ENCODE measurements at places on chromosomes 16 and 17. TPM values are rescaled to one million over a fixed set of nuclear protein-coding genes. Genes with fewer than 3 reads are reported as not detected.
A peak's percentile ranks its signal among the peaks of the same experiment; 100 is the strongest.

The SYT17 gene
- total RNA-seq = 16.4 TPM

The DCAF7 gene
- 123 TPM for total RNA-seq

The MILR1 gene
- 1.6 TPM for total RNA-seq

The TP53TG3D gene
- not detected for total RNA-seq

The EIF3CL gene
- 35.6 TPM for total RNA-seq

DNA sequence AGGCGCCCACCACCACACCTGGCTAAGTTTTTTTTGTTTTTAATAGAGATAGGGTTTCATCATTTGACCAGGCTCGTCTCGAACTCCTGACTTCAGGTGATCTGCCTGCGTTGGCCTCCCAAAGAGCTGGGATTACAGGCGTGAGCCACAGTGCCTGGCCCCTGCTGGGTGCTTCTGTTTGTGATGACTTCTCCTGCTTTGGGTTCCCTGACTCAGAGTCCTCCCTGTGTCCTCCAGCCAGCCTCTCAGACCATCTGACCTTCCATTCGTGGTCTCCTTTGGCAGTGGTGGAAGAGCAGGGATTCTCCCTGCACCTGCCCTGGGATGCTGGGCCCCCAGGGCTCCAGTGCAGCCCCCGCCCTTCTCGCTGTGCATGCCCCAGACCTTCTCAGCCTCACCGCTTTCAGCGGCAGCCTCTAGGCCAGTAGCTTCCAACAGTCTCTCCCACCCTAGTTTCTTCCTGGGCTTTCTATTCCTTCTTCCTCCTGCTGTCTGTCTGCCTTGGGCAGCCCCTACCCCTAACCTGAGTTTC, 13.2 kb downstream of the BEAN1 start:
- DNase-seq = no peak

DNA sequence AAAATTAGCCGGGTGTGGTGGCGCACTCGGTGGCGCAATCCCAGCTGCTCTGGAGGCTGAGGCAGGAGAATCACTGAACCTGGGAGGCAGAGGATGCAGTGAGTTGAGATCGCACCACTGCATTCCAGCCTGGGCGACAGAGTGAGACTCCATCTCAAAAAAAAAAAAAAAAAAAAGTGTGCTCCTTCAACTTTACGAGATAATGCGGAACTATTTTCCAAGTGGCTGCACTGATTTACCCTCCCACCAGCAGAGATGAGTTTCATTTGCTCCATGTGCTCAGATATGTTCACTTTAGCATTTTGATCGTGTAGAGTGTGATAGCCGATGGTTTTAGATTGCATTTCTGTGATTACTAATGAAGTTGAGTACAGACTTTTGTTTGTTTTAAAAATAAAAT, 20.0 kb upstream of the LASP1NB start:
- no peak for DNase-seq

DNA sequence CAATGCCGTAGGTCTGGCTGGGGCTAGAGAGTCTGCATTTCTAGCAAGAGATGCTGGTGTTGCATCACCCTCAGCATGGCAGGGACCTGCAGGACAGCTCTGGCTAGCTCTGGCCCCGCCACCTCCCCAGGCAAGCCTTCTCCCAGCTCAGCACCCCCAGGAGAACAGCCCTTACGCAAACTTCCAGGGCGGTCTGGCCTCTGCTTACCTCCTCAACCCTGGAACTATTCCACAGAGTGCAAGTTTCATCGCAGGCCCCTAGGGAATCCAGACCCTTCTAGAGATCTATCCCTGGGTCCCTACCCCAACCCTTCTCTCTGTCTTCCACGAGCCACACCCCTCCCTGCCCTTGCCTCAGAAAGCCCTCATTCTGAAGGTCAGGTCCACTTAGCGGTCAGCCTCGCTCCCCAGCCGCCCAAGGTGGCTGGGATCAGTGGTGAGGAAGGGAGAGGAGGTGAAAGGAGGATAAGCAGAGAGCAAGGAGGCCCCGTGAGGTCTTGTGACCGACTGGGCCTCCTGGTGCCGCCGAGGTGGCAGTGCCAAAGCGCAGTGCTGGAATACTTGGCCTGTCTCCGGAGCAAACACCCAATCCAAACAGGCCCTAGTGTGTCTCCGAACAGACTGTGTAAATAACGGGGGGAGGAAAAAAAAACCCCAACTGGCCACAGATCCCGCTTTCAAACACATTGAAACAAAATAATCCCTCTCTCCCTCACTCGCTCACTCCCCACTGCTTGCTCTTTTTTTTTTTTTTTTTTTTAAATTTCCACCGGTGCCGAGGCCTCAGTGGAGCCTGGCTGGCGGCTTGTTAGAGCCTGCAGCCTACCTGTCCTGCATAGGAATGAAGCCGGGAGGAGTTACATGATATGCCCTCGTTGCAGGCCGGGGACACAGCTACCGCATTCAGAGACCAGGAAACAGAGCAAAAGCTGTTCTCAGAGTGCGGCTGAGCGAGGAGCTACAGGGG, 380.9 kb downstream of the SOX9 start:
- DNase-seq = no peak

GRCh38 chr17:82303944-82304808, 13.2 kb downstream of the CD7 start:
- no peak for DNase-seq

DNA sequence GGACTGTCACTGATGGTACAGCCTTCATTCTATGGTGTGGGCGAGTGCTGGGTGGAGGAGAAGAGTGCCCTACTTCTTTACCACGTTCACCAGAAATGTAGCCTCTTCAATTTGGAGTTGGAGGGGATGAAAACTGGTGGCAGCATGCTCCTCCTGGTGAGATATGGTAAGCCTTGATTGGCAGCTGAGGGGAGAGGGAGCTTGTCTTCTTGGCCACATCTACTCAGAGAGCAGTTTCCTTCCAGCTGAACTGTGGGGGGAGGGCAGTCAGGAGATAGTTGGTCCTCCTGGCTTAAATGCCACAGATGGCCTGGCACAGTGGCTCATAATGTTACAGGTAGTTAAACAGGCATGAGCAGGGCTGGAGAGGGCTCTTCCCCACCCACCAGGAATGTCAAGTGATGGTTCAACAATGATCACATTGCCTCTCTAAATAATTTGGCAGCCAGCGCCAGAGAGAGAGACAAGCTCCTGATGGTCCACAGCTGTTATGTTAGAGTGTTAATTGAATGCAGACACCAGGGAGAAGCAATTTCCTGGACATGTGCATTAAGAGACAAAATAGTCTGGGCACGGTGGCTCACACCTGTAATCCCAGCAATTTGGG, 9.0 kb upstream of the MAPK3 start:
- no peak for DNase-seq

- no peak for DNase-seq
Measured at GRCh38 chr17:77308861-77309726, 168.3 kb downstream of the SEC14L1 start.

DNA sequence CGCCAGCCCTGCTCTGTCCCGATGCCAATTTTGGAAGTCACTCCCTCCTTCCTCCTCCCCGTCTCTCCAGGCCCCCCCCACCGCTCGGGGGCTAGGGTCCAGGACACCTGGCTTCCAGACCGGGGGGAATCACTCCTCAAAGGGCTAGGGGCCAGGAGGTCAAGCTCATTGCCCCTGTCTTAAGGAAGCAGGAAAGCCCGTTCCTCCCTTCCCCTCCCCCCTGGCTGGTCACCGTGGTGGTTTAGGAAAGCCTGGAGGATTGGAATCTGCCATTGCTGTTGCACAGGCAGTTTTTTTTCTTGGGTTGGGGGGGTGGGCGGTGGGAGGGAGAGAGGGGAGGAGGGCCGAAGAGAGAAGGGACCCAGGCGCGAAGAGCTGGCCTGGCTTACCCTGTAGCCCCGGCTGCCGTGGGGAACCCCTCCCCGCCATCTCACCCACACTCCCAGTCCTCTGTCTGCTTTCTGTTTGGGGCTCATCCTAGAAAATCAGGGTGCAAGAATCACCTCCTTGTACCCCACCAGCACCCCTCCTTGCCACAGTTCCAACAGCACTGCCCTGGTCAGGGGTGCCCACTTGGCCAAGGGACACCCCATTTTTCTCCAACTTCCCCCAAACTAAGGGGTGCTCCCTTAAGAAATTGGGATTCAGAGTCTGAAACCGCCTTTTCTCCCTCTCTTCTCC, 2.9 kb upstream of the BCL6B start:
- peak; percentile 74 for DNase-seq

- no peak for DNase-seq
Measured at GRCh38 chr16:17939122-17939536, 397.4 kb downstream of the NPIPA8 start.

DNA sequence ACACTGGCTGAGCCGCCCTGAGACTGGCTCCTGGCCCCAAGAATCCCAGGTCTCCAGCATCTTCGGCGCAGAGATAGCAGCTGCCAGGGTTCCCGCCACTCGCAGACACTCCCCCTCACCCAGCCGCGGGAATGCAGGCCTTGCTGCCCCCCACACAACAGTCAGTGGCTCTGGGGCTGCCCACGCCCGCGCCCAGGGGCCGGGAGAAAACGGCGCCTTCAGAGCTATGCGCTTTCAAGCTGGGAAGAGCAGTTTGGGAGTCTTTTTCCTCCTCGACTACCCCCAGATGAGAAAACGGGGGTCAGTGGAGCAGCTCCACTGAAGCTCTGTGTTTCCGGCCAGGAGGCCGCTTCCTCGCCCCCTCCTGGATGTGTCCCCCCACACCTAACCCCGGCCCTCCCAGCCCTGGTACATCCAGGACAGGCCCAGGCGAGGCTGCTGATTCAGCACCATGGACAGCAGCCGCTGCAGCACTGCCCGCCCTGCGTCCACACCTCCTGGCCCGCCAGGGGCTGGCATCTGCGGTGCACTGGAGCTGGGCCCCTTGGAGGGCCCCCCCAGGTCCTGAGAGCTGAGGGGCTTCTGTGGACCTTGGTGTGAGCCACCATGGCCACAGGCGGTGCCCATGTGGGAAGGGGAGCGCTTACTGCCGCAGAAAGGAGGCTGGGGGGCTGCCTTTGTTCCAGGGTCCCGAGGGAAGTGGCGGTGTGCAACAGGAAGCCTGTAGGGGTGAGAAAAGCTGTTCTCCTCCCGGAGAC, 35.7 kb downstream of the CACNA1H start:
- peak; percentile 79 for DNase-seq

GRCh38 chr17:40541060-40541872, 24.0 kb downstream of the CCR7 start:
- no peak for DNase-seq

DNA sequence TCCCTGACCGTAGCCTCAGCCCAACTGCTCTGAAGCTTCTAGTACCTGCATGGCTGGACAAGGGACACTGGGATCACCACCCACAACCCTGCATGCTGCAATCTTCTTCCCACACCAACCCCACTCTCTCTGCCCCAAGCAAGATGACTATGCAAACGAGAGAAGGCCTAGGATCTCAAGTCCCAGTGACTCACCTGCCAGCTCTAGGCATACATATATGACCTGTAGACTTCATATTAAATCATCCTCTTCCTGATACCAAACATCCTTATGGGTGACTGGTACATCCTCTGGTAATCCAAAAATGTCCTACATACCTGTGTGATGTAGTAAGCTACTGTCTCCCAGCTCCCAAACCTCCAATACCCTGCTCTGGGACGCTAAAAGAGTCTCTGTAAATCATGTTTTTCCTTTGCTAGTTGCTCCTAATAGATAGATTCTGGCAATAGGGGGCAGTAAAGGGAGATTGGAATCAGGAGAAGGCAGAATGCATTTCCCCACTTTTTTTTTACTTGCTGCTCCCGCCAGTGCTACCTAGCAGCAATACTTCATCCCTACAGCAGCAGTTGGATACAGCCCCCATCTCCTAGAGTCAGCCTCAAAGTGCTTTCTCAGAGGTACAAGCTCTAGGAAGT, 43.4 kb upstream of the SOX9 start:
- no peak for DNase-seq

- DNase-seq = no peak
Measured at GRCh38 chr16:78813661-78814311, 714.3 kb downstream of the WWOX start.

GRCh38 chr16:66851166-66851964, 7.2 kb downstream of the CA7 start:
- DNase-seq = no peak

DNA sequence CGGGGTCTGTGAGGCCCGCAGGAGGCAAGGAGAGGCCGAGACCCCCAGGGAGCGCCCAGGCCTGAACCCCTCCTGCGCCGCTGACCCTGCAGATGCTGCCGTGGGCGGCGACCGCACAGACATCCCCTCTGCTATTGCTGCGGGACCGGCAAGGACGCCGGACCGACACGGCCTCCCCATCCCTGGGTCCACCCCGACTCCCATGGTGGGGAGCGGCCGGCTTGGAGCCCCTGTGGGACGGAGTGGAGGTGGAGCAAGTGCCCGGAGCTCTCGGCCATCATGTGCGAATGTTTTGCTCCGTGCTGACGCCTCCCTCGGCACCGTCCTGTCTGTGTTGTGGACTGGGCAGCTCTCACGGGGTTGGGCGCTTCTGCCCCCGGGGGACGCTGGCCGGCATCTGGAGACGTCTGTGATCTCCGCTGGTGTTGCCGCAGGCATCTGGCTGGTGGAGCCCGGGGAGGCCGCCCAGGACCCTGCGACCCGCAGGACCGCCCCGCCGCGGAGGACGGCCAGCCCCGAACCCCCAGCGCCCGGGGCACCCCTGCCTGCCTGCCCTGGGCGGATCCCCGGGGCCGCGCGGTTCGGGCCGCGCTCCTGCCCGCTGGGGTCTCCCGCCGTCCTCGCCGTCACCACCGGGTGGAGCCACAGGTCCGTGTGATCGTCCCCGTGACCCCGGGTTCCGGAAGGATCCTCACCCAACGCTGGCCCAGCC, 12.8 kb upstream of the GNG13 start:
- DNase-seq = peak; percentile 81

DNA sequence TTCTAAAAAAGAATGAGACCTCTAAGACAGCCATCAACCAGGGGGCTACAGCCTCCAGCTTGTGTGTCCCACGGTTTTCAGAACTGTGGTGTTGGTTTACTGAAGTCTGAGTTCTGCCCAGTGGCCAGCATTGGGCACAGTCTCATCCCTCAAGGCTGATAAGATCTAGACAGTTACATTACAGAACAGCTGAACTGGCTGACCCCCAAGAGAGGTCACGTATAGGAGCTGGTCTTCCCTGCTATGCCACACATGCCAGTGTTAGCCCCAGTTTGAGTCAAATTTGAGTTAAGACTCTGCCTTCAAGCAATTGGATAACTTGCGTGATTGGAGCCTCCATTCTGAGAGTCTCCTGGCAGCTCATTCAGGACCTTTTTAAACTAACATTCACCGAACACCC, 14.8 kb upstream of the NUP93 start:
- DNase-seq = no peak

- DNase-seq = no peak
Measured at GRCh38 chr16:47310792-47311211, 150.1 kb downstream of the ITFG1 start.

DNA sequence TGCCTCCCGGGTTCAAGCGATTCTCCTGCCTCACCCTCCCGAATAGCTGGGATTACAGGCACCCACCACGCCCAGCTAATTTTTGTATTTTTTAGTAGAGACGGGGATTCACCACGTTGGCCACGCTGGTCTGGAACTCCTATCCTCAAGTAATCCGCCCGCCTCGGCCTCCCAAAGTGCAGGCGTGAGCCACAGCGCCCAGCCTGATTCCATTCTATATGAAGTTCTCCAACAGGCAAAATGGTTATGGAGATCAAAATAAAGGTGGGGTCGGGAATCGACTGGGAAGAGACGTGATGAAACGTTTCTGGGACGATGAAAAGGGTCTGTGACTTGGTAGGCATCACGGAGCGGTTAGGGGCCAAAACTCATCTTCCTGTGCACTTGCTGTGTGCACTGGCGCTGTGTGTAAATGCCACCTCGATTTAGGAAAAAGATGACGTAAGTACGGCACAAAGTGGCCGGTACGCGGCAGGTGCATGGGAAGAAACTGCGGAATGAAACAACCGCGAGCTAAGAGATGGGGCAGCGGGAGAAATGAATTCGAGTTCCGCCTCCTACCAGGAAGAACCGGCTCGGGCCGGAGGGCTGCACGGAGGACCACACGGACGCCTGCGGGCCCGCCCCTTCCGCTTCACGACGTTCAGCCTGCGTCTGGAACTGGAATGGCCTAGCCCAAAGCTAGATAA, 1.6 kb downstream of the TP53 start:
- peak; percentile 84 for DNase-seq

- no peak for DNase-seq
Measured at GRCh38 chr17:68572138-68572842, 28.9 kb downstream of the FAM20A start.

Measured in endothelial cell (in vitro differentiated cells).